NCI-H1417 treated with DMSO at 0.1 percent for 48 hours (cell line): ENCODE measurements at places on chromosomes 5 and 9.

- no peak for DNase-seq
Observed at GRCh38 chr5:168364151-168364661, 72.8 kb downstream of the WWC1 start.

DNA sequence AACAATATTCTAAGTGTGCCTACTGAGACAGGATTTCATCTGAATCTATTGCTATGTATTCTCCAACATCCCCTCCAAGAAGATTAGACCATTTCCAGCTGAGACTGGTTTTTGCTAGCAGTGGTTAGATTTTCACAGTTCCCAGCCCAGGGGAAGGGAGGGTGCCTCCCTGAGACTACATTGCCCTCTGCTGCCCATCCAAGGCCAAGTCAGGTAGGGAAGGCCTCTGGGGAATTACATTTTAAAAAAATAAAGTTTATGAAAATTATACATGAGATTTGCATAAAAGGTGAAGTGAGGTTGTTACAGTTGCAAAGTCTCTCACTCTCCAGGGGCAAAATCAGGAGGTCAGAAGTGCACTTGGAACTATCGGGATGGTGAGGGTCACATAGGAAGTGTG is 28.0 kb upstream of the SYK start:
- no peak for DNase-seq

GRCh38 chr9:115997923-115998322 is 155.7 kb upstream of the PAPPA start:
- no peak for DNase-seq

- DNase-seq, result no peak
Observed at GRCh38 chr5:149181732-149182131, 40.4 kb downstream of the ABLIM3 start.

DNA sequence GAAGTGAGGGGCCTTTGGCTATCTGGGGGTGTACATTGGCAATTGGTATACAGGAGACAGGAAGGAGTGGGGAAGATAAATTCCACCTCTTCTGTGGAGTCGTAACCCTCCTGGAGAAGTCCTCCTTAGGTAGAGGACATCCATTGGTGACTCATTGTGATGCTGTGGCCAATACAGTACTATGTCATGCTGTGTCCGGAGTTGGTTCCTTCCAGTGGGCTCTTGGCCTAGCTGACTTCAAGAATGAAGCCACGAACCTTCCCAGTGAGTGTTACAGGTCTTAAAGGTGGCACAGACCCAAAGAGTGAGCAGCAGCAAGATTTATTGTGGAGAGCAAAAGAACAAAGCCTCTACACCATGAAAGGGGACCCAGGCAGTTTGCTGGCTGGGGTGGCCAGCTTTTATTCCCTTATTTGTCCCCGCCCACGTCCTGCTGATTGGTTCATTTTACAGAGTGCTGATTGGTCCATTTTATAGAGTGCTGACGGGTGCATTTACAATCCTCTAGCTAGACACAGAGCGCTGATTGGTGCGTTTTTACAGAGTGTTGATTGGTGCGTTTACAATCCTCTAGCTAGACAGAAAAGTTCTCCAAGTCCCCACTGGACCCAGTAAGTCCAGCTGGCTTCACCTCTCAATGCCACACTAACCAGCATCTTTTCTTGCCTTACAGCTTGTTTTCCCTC is 37.3 kb upstream of the FBP1 start:
- no peak for DNase-seq

DNA sequence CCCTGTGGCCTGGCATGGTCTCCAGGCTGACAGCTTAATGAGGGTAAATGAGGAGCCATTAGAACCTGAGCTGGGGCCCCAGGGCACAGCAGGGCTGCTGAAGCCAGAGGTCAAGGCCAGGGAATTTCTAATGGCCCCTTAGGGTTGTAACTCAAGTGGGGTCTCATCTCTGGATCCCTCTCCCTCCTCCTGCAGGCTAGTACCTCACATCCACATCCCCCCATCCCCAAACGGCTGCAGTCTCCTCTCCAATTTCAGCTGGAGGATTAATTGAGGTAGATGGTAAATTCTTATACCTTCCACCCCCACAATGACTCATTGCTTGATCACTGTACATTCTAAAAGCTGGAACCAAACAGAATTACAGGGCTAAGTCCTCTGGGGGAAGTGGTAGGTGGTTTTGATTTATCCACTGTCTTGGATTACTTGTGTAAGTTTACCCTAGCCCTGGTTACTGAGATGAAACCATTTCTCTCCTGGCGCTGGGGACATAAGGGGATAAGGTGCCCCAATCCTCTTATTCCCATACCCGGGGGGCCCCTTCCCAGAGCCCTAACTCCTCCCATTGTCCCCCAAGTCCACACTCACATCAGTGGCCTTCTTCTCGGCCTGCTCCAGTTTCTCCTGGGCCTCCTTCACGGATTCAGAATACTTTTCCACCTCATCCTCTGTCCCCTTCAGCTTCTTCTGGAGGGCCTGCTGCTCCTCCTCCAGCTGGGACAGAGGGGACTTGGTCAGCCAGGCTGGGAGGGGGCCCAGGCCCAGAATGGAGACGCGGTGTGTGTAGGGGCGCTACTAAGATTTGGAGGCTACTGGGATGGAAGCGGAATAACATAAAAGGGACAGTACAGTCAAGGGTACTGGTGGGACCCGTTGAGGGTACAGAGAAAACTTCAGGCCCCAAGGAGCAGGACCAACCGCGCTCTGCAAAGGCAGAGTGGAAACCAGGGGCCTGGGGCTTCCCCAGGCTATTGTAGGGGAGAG is 875 bp downstream of the TPM2 start:
- DNase-seq, result no peak
